ENCODE measurements at places on chromosomes 7 and 10. TPM values are rescaled to one million over a fixed set of nuclear protein-coding genes. Genes with fewer than 3 reads are reported as not detected.

The ITPRID1 gene
- total RNA-seq, result not detected

The CCDC172 gene
- total RNA-seq, result not detected

DNA sequence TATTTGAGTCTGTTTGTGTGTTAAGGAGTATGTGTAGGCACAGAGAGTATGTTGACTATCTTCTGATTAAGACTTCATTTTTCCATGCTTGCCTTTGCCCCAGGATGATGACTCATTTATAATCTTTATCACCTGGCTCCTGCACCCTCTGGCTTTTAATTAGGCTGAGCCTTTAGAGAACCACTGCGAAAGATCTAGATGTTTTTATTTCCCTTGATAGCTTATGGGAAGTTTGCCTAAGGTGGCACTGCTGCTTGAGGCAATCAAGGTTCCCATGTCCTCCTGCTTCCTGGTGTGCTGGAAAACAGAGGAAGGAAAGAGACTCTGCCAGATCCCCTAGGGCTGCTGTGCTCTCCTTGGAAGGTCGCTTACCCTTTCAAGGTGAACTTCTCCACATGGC is 114.6 kb downstream of the ARL4A start:
- H3K27ac ChIP-seq, result no peak overlapping the region
- H3K4me3 ChIP-seq, result no peak overlapping the region
- no peak for DNase-seq

DNA sequence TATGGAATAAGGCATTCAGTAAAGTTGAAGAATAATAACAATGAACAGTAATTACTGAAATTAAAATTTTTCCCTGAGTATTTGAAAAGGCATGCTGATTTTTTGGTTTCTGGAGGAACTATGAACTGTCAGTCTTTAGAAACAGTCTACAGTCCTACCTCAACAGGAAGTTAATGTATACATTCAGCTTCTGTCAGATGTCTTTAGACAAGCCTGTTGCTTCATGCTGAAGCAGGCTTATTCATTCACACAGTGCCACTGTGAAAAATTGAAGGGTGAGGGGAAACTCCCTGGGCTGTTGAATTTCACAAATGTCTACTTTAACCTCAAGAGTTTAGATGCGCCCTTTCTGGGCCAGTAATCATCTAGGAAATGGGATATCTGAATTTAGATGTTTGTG is 3.5 kb downstream of the NRF1 start:
- DNase-seq, result peak; percentile 66
- H3K4me3 ChIP-seq, result no peak overlapping the region
- H3K4me1 ChIP-seq, result peaks cover 23% of the 10 kb centered on the region
- no peaks in the 10 kb centered on the region for H3K27me3 ChIP-seq

DNA sequence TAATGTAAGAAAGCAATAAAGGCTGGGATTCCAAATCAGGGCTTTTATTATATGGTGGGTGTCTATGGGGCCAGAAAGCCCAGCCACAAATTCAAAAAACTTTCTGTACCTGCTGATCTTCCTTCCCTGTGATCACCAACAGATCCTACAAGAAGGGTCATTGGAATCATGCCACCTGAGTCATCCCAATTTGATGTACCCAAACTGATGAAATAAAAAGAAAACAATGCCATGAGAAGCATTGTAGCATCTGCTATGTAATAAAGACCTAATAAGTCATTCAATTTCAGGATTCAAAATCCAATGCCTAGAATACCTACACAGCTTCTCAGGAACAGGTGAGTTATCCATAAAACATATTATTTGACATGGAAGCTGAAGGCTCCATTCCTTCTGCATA is 228.8 kb downstream of the DKK1 start:
- H3K36me3 ChIP-seq, result no peaks in the 10 kb centered on the region
- no peaks in the 10 kb centered on the region for H3K27me3 ChIP-seq
- peaks cover 10% of the 10 kb centered on the region for H3K4me1 ChIP-seq

GRCh38 chr10:12748186-12748585 is 253.3 kb downstream of the CCDC3 start:
- no peak overlapping the region for H3K27ac ChIP-seq
- peaks cover 2% of the 10 kb centered on the region for H3K4me1 ChIP-seq
- H3K4me3 ChIP-seq, result no peak overlapping the region
- DNase-seq, result no peak
- no peaks in the 10 kb centered on the region for H3K27me3 ChIP-seq

DNA sequence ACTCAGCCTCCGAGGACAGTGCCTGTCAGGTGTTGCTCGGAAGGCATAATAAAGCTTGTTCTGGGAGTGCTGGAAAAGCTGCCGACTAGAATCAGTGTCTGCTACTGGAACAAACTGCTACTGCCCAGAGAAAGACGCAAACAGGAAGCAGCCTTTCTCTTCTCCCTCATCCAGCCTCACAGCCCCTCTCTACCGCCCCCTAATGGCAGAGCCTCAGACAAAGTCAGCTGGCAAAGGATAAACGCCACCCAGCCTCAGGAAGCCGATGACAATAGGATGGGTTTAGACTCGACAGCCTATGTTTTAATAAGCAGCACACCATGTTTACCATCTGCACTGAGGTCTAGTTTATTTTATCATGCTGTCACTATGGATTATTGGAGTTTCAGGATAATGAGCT is 169.5 kb upstream of the LYZL1 start:
- H3K27ac ChIP-seq, result no peak overlapping the region
- H3K27me3 ChIP-seq, result peaks cover 19% of the 10 kb centered on the region
- DNase-seq, result no peak
- peaks cover 7% of the 10 kb centered on the region for H3K4me1 ChIP-seq
- H3K36me3 ChIP-seq, result no peaks in the 10 kb centered on the region

Measured in osteoblast (primary cell).